ENCODE measurements at places on chromosomes 6 and 20.

DNA sequence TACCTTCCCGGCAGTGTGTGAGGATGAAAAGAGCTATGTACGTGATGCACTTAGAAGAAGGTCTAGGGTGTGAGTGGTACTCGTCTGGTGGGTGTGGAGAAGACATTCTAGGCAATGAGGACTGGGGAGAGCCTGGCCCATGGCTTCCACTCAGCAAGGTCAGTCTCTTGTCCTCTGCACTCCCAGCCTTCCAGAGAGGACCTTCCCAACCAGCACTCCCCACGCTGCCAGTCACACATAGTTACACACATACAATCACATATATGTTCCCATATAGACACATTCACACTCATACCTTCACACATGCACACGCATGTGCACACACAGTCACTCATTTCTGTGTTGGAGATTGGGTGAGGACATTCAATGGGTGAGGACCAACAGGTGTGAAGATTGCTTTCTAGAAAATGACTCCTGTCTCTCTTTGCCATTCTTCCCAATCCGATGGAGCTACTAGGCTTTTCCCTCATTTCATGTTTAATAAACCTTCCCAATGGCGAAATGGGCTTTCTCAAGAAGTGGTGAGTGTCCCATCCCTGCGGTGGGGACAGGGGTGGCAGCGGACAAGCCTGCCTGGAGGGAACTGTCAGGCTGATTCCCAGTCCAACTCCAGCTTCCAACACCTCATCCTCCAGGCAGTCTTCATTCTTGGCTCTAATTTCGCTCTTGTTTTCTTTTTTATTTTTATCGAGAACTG, 30.4 kb downstream of the SRSF3 start:
- DNase-seq, result no peak

GRCh38 chr20:34559311-34560140, 1.0 kb downstream of the MAP1LC3A start:
- no peak for DNase-seq

GRCh38 chr6:52098721-52099120, 11.3 kb upstream of the PKHD1 start:
- DNase-seq, result no peak

DNA sequence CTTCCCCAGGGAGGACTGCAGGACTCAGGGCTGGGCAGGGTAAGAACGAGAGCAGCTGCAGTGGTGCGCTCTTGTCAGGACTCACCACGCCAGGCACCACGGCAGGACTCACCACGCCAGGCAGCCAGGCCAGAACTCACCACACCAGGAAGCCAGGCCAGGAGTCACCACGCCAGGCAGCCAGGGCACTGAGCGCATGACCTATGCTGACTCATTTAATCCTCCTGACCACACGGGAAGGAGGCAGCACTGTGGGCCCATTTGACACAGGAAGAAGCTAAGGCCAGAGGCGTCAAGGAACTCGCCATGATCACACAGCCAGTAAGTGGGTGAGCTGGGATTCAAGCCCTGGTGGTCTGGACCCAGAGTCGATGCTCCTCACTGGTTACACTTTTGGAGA, 189.3 kb downstream of the PREX1 start:
- DNase-seq, result peak; percentile 18

- DNase-seq, result no peak
These were observed 174.7 kb downstream of the BMP7 start for GRCh38 chr20:57091748-57092111.

DNA sequence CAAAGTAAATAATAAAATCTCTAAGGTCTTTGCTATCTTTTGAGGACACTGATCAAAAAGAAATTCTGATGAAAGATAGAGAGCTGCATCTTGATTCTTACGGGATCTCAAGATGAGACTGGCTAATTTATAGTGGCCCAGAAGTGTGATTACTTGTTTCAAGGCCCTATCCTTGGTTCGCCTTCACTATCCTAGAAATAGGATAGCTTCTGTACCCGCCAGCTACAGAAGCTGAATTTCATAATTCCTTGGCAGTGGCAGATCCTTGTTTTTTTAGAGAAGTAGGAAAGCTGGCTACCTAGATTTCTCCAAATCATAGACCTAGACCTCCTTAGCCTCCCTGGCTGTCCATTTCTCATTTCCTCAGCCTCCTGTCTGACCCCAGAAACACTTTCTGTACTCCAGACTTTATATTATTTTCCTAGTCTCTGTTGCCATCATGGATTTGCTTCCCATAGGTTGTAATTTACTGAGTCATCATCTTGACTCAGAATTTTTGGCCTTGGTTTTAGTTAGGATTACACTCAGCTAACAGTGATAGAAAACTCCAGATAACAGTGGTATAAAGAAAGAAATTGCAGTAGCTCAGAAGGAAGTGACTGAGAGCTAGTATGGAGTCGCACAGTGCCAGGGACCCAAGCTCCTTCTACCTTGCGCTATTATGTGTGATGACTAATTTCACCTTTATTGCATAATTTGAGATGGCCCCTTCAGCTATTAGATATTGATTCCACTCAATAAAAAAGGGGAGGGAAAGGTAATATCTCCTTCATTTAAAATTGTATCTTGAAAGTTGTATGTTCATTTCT, 27.7 kb downstream of the PHF3 start:
- DNase-seq, result peak; percentile 29

- DNase-seq, result no peak
These were observed 60.9 kb upstream of the MAP7 start for GRCh38 chr6:136611133-136611532.

DNA sequence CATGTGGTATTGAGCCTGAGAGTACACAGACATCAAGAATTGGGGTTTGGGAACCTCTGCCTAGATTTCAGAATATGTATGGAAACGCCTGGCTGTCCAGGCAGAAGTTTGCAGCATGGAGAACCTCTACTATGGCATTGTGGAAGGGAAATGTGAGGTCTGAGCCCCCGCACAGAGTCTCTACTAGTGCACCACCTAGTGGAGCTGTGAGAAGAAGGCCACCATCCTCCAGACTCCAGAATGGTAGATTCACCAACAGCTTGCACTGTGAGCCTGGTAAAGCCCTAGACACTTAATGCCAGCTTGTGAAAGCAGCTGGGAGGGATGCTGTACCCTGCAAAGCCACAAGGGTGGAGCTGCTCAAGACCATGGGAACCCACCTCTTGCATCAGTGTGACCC, 658.2 kb downstream of the HACE1 start:
- no peak for DNase-seq

GRCh38 chr6:159404296-159404695, 235.1 kb downstream of the FNDC1 start:
- DNase-seq, result no peak

DNA sequence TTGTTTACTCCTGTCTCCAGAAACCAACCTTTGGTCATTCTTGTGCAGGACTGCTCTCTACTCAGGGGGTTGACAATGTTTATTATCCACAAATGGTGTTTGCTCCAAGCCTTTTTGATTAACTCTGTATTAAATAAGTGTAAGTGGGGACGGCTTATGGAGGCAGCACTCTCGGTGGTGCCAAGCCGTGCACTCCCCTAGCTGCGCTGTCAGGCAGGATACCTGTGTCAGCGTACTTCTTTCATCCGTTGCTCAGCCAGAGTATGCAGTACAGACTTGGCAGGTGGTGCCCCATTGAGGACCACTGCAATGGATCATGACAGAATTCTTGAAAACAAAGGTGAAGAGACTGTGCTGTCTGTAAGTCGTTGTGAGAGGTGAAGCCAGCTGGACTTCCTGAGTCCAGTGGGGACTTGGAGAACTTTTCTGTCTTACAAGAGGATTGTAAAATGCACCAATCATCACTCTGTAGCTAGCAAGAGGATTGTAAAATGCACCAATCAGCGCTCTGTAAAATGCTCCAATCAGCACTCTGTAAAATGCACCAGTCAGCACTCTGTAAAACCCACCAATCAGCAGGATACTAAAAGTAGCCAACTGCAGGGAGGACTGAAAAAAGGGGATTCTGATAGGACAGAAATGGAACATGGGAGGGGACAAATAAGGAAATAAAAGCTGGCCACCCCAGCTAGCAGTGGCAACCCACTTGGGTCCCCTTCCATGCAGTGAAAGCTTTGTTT, 480.0 kb downstream of the MEI4 start:
- DNase-seq, result no peak

DNA sequence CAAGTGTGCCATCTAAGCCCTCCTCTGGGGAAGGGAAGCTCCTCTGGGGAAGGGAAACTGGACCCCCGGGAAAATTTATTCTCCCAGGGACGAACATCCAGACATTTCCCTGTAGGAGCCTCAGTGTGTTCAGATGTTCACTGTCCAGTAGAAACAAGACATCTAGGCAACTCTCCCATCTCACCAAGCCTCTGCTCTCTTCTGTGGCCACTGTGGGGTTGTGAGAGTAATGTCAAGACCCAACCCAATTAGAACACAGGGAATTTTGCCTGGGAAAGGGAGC, 3.6 kb upstream of the PTGIS start:
- no peak for DNase-seq

GRCh38 chr6:10033223-10033829, 381.5 kb downstream of the TFAP2A start:
- no peak for DNase-seq

DNA sequence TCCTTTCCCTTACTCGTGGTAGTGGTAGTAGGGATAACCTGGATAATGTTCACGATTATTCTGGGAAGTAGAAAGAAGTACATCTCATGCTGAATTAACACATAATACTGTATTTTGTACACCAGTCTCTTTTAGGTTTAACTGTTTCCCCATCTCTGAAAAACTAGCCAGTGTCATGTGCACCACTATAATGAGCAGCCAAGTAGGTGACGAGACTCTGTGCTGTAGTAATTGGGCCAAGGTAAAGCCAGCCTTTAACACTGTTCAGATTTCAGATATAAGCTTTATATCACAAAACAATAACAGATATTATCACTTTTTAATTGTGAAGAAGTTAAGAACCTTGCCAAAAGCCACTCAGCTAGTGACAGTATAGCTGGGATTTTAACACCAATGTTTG, 100.9 kb upstream of the ENPP5 start:
- no peak for DNase-seq

DNA sequence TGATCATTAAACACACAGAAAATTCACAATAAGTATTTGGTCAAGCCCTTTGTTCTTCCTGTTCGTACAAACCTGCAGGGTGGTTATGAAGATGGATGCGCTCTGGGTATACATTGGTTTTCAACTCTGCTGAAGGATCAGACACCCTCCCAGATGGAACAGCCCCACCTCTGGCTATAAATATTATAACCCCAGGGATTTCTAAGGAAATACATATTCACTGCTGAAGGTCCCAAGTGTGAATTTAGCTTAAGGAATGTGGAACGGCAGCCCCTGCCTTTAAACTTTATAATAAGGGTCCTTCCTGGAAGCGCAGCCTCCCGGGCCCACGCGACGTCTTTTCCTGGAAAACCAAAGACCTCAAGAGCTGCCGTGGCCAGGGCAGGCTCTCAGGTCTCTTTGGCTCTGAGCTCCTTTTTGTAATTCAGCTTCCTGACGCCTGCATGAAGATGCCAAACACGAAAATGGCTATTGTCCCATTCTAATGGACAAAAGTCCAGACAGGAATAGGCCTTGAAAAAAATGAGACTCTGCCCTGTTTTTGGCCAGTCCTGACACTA, 172.4 kb upstream of the SSTR4 start:
- DNase-seq, result no peak

- DNase-seq, result no peak
These were observed 64.4 kb downstream of the TMEM170B start for GRCh38 chr6:11601776-11602605.

DNA sequence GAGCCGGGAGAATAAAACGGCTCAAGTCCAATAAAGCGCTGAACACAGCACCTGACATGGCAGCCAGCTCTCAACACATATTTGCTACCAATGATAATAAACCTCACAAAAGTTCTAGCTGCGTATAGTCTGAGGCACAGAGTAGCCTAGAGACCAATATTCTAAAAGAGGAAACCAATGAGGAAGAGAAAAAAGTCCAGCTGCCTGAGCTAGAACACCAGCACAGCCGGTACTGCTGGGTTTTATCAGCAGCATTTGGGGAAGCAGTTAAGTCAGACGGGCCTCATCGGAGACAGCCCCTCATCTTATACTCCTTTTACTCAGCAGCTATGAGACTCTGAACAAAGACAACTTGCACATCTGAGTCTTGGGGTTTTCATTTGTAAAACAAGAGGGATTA, 2.4 kb upstream of the RTF2 start:
- no peak for DNase-seq

DNA sequence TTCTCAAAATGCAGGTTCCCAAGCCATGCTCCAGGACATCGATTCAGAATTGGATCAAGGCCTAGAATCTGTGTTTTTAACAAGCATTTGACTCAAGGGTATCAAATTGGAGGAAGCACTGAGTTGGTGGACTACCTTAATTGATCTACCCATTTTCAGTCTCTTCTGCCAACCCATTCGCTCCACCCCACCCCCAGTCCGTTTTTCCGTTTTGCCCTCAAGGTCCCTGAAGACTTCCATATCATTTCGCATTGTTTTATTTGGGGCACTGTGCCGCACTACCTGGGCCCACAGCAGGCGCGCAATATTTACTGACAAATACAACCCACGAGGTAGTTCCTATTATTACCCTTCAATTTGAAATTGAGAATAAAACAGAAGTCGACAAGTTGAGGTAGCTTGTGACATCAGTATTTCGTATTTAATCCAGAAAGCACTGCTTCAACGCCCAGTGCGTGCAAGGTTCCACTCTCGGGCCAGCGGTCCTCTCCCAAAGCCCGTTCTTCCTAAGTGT, 557 bp upstream of the DHX35 start:
- DNase-seq, result no peak

DNA sequence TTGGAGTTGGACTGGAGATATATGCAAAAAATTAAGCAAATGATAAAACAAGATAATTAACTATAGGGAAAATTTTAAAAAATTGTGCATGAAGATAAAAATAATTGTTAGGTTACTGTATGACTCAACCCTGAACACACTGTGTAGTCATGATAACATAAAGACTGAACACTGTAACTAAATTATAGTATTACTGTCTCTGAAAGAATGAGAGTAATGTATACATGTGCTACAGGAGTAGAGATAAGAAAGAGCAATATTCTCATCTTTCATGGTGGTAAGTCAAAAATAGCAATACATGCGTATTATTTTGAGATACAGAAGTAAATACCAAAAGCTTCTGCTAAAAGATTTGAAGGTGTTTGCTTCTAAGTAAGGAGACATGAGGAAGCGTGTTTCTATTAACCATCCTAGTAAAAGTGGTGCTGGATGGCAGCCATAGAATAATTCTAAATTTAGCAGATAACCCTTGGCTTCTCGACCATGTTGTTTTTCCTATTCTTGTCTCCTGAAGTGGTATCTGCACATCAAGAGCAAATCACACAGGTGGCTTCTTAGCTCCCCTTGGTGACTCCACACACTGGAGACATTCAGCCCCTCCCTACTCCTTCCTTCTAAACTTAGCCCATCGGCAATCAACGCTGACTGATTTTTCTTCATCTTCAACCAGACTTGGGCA, 390.6 kb upstream of the PLCB4 start:
- DNase-seq, result no peak

DNA sequence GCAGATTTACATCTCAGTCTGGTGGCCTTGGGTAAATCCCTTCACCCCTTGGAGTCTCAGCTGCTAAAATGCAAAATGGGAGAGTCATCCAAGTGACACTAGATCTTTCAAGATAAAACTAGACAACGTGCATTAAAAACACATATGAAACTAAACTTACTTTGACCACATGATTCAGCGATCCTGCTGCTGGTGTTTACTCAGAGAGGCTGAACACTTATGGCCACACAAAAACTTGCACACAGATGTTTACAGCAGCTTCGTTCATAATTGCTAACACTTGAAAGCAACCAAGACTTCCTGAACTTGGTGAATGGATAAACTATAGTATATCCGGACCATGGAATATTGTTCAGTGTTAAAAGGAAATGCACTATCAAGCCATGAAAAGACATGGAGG, 55.3 kb upstream of the GPR6 start:
- DNase-seq, result no peak
